ENCODE measurements at places on chromosomes 5 and 9. TPM values are rescaled to one million over a fixed set of nuclear protein-coding genes. Genes with fewer than 3 reads are reported as not detected.

The PCDHGA5 gene
- total RNA-seq: 7.0 TPM

GRCh38 chr5:22557251-22557650 lies 295.9 kb downstream of the CDH12 start:
- no peak for DNase-seq

GRCh38 chr5:72071906-72072305 lies 35.4 kb upstream of the MAP1B start:
- no peak for DNase-seq

- no peak for DNase-seq
Measured at GRCh38 chr5:59092758-59093157, 509.9 kb downstream of the RAB3C start.

The QSOX2 gene
- total RNA-seq: 7.6 TPM

The MRPS30 gene
- total RNA-seq: 122 TPM

The PPIC gene
- total RNA-seq: 94.0 TPM

DNA sequence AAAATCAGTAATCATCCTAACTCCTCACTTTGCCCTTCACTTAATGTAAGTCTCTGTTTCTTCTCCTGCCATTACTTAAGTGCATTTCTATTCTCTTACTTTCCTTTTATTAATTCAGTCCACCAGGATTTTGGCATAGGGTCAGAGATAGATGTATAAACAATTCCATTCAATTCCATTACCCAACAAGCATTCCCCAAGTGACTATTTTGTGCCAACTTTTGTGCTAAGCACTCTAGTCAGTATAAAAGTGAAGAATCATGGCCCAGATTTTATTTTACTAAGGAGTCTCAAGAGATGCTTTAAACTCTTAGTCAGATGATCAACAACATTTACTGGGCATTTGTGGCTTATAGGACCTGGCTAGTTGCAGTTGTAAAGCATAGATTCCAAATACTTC lies 159.3 kb downstream of the DMAC1 start:
- DNase-seq: no peak

GRCh38 chr5:97559827-97560598 lies 377.0 kb upstream of the RIOK2 start:
- no peak for DNase-seq

GRCh38 chr5:83844449-83845068 lies 123.9 kb upstream of the HAPLN1 start:
- no peak for DNase-seq

- no peak for DNase-seq
Measured at GRCh38 chr5:96973532-96974401, 37.9 kb downstream of the LNPEP start.

DNA sequence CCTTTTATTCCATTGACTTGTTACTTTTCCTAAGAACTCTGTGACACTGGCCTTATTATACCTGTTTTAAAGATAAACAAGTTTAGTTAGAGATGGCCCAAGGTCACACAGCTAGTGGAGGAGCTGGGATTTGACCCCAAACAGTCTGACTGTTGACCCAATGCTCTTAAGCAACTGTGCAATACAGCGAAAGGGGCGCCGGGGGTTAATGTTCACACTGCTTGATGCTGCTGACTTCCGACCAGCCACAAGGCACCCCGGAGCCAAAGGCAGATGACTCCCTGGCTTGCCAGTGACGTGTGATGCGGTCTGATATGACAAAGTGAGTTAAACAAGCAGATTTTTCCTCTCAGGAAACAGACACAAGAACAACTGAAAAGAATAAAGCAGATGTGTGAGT lies 23.9 kb downstream of the PIK3R1 start:
- DNase-seq: no peak

- no peak for DNase-seq
Measured at GRCh38 chr5:88665750-88666215, 217.2 kb downstream of the MEF2C start.

GRCh38 chr9:21016701-21017491 lies 14.5 kb downstream of the HACD4 start:
- DNase-seq: no peak

DNA sequence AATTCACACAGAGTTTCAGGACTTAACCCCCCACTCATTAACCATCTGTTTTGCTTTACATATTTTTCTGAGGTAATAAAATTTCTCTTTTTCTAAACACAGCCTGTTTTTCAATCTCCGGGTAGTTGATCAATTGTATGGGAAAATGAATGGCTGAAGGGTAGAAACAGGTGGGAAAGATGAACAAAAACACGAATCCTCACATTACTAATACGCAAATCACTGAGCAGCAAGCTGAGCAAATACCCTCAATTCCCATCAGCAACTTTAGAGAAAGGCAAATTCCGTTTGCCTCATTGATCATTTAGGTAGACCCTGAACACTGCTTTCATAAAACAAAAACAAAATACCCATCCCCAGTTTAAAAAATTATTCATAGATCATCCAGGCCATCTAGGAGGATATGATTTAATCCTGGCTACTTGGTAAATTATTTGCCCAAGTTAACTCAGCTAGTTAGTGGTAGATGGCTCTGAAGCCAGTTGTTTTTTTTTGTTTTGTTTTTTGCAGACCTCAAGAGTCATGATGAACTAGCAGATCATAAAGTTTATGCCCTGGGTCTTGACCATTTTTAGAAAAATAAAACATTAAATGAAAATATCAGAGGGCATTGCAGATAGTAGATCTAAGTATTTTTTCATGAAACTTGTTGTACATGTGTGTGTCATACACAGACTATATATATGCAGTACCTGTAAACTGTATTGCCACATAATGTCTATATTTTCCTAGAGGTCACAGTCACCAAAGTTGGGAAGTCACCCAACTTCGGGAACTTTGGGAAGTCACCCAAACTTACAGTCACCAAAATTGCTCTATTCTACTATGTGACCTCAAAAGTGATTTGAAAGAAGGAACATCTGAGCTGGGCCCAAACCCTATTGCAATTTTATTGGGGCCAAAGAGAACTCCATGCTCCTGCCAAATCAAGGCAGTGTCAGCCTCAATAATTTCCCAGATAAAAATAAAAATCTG lies 1.6 kb upstream of the CD274 start:
- DNase-seq: no peak

DNA sequence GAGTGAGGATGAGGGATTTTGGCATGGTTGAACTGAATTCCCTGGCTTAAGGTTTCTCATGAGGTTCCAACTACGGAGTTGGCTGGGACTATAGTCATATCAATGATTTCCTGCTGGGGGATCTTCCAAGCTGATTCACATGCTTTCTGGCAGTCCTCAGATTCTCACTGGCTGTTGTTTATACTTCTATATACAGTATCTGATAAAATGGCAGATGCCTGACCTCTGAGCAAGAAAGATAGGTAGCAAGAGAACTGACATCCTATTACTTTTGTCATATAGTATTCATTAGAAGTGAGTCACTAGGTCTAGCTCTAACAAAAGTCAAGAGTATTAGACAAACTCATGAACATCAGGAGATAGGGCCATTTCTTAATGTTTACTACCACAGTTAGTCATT lies 440.9 kb upstream of the EDIL3 start:
- DNase-seq: no peak

DNA sequence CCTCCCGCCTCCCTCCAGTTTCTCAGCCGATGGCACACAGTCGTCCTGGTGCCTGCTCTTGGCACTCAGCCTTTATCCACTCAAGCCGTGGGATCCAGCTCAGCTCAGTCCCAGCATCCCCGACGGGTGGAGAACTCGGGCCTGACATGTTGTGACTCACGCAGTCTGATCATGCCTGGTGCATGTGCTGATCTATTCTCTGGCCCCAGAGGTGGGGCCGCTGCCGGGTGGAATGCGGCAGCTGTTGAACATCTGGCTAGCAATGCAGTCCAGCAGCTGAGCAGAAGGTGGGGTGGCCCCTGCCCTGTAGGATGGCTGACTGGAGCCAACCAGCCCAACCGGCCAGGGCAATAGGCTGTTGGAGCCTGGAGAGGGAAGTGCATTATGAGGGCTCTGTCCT lies 1.7 kb upstream of the AIF1L start:
- DNase-seq: no peak

- DNase-seq: no peak
Measured at GRCh38 chr5:1765880-1766235, 33.8 kb downstream of the MRPL36 start.

All from urinary bladder (tissue), 4 donors.